ENCODE measurements at places on chromosomes 2 and 18.

- peak; percentile 45 for DNase-seq
These were observed 93.9 kb downstream of the FARSB start for GRCh38 chr2:222561817-222562645.

GRCh38 chr18:71374294-71375000, 1085.6 kb downstream of the SOCS6 start:
- no peak for DNase-seq

GRCh38 chr2:119158563-119159347, at the start of gene C1QL2:
Gene C1QL2 (minus strand): TSS chr2:119158751. CDS start chr2:119158269, 482 bp downstream.
- peak; percentile 69 for DNase-seq

GRCh38 chr2:109419171-109419756, 194.5 kb downstream of the SEPTIN10 start:
- DNase-seq: no peak

DNA sequence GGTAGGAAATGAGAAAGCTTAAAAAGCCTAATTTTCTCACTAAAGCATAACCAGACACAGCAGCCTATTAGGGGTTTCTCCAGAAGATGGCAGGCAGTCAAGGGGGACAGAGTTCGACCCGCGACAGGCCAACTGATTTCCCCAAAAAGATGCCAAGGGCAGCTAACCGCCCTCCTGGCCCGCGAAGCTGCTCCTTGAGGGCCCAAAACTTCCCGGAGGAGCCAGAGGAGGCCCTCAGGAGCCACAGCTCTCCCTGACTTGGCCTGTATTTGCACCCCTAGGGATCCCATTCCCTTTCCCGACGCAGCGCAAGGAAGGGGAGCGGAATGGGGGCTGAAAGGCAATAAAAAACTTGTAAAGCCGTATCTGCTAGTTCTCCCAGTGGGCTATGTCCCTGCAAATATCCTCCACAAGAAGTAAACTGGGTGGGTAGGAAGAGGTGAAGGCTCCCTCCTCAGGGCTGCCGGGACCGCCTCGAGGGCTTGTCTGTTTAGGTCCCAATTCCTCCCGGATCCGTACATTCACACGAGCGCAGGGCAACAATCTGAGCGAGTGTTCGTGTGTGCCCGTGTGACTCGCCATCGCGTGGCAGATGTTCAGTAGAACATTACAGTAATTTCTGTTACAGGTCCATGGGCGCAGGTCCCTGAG, 756 bp upstream of the NAGK start:
- no peak for DNase-seq

DNA sequence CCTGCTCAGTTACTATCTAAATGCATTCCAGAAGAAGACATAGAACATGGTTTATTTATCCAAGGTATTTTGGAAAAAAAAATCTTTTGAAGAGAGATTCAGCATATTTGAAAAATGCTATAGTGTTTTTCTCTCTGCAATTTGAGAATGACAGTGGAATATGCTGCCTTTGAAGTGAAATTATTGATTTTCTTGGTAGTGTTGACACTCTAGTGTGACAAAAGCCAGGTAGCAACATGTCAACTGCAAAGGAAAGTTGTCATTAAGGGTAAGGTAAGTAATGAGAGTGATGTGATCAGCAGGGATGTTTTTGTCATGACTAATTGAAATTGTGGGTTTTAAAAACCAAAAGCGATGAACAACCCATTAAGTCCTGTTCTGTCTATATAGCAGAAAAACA, 1387.1 kb upstream of the TMEFF2 start:
- DNase-seq: no peak

- DNase-seq: no peak
These were observed 30.3 kb downstream of the KIF1A start for GRCh38 chr2:240789501-240790369.

- DNase-seq: no peak
These were observed 16.0 kb downstream of the CEP192 start for GRCh38 chr18:13007248-13007560.

GRCh38 chr2:187509667-187510417, 44.4 kb downstream of the TFPI start:
- no peak for DNase-seq

DNA sequence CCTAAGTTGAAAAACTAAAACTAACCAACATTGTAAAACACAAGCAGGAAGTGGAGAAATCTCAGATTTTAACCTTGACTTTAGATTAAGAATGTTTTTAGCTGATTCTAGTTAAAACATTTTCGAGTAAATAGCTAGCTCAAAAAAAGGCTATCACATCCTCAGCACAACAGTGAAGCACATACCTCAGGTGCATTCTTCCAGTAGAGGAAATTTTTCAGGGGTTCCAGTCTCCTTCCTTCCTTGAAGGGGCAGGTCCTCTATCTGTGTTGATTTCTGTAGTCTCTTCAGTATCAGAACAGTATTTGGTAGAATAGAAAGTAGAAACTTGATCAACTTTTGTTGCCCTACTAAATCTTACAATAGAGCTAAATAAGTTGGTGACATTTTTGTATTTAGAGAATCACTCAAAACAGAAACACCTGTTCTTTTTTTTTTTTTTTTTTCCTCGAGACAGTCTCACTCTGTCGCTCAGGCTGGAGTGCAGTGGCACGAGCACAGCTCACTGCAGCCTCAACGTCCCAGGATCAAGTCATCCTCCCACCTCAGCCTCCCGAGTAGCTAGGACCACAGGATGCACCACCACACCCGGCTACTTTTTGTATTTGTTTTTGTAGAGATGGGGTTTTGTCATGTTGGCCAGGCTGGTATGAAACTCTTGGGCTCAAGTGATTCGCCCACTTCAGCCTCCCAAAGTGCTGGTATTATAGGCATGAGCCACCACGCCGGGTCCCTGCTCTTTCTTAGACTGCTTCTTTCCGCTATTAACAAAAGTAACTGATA, 6.9 kb upstream of the GPR155 start:
- DNase-seq: no peak

DNA sequence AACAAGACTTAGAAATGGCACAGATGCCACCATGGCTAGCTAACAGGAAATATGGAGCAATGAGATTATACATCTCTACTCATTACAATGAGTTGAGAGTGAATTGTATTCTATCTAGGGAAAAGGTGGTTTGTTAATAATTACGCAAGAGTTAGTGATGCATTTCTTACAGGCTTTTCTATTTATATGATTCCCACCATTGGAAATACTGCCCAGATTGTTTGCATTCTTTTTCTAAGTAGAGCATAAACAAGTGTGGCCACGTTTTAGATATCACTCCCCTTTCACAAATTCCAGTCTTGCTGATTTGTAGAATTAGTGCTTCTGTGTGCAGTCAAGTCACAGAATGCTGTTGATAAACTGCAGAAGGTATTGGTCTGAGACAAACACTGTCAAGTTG, 56.6 kb downstream of the ZNF804A start:
- DNase-seq: no peak
